ENCODE measurements at places on chromosomes 16 and 17. TPM values are rescaled to one million over a fixed set of nuclear protein-coding genes. Genes with fewer than 3 reads are reported as not detected.

DNA sequence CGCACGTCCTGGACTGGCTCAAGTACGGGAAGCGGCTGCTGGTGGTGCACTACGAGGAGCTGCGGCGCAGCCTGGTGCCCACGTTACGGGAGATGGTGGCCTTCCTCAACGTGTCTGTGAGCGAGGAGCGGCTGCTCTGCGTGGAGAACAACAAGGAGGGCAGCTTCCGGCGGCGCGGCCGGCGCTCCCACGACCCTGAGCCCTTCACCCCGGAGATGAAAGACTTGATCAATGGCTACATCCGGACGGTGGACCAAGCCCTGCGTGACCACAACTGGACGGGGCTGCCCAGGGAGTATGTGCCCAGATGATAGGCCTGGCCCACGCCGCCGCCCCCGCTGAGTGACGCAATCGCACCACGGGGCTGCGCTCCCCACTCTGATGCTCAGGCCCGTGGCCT lies 50.2 kb downstream of the WSCD1 start:
- H3K4me1 ChIP-seq = no peaks in the 10 kb centered on the region
- no peaks in the 10 kb centered on the region for H3K36me3 ChIP-seq
- DNase-seq = no peak
- H3K27ac ChIP-seq = no peak overlapping the region
- peaks cover 2% of the 10 kb centered on the region for H3K27me3 ChIP-seq

CIITA gene
- 12.0 TPM for total RNA-seq

GRCh38 chr16:4218202-4218601 lies 23.7 kb downstream of the SRL start:
- DNase-seq = no peak
- no peak overlapping the region for H3K27ac ChIP-seq
- no peaks in the 10 kb centered on the region for H3K36me3 ChIP-seq

GRCh38 chr17:58338841-58339754 lies 10.5 kb upstream of the TSPOAP1 start:
- no peaks in the 10 kb centered on the region for H3K27me3 ChIP-seq
- H3K4me3 ChIP-seq = peak overlapping the region; percentile 100
- H3K4me1 ChIP-seq = peaks cover 74% of the 10 kb centered on the region
- H3K36me3 ChIP-seq = peaks cover 36% of the 10 kb centered on the region
- DNase-seq = peak; percentile 71

DNA sequence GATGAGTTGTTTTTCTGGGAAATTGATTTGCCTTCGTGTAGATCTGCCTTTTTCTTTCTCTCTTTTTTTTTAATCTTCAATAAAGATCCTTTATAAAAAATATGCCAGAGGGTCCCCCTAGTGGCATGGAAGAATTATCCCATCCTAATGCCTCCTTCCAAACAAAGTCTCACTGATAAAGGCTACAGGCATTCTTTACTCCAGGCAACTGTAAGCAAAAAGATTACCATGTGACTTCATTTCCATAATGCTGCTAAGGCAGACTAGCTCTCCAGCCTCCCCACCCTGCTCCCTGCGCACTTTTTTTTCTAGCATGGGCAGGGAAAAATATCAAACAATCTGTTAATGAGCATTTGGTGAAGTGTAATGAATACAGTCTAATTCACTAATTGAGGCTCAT lies 220.2 kb upstream of the CDH8 start:
- H3K27ac ChIP-seq = no peak overlapping the region
- DNase-seq = no peak
- H3K4me1 ChIP-seq = no peaks in the 10 kb centered on the region
- no peaks in the 10 kb centered on the region for H3K36me3 ChIP-seq
- no peaks in the 10 kb centered on the region for H3K27me3 ChIP-seq

GRCh38 chr17:57051886-57052361 lies 33.1 kb upstream of the AKAP1 start:
- H3K27me3 ChIP-seq = peaks cover 34% of the 10 kb centered on the region
- H3K36me3 ChIP-seq = no peaks in the 10 kb centered on the region
- H3K4me1 ChIP-seq = peaks cover 17% of the 10 kb centered on the region
- H3K4me3 ChIP-seq = no peak overlapping the region
- peak overlapping the region; percentile 48 for H3K27ac ChIP-seq
- no peak for DNase-seq

- H3K27me3 ChIP-seq = peaks cover 14% of the 10 kb centered on the region
- no peak overlapping the region for H3K27ac ChIP-seq
- H3K36me3 ChIP-seq = no peaks in the 10 kb centered on the region
Observed at GRCh38 chr16:4200000-4200780, 41.7 kb downstream of the SRL start.

DNA sequence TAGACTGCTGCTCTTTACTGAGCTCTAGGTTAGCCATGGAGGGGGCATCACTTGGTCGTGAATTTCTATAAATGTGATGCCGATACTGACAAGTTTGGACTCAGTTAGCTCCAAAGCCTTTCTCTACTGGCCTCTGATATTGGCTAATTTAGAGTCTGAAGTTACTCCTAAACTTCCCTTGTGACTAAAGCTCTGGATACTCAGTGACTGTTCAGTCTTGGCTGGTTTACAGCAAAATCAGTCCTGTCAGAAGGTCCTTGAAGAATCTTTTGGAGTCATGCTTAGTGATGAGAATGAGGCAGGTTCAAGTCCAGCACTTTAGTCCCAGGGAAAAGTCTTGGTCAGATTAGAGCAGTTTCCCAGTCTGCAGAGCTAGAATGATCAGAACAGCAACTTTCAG lies 197.5 kb upstream of the HS3ST4 start:
- H3K27me3 ChIP-seq = peaks cover 3% of the 10 kb centered on the region
- no peaks in the 10 kb centered on the region for H3K36me3 ChIP-seq
- no peaks in the 10 kb centered on the region for H3K4me1 ChIP-seq
- DNase-seq = no peak

HCRT gene
- not detected for total RNA-seq

- H3K4me1 ChIP-seq = peaks cover under 1% of the 10 kb centered on the region
- H3K36me3 ChIP-seq = no peaks in the 10 kb centered on the region
- no peak for DNase-seq
Observed at GRCh38 chr16:47037396-47037745, 63.9 kb upstream of the DNAJA2 start.

GRCh38 chr17:62162898-62163297 lies 97.8 kb upstream of the MED13 start:
- H3K27ac ChIP-seq = no peak overlapping the region
- H3K4me3 ChIP-seq = no peak overlapping the region
- no peaks in the 10 kb centered on the region for H3K4me1 ChIP-seq

EXOC3L1 gene
- 0.34 TPM for total RNA-seq

ADCY7 gene
- total RNA-seq = 81.9 TPM

DNA sequence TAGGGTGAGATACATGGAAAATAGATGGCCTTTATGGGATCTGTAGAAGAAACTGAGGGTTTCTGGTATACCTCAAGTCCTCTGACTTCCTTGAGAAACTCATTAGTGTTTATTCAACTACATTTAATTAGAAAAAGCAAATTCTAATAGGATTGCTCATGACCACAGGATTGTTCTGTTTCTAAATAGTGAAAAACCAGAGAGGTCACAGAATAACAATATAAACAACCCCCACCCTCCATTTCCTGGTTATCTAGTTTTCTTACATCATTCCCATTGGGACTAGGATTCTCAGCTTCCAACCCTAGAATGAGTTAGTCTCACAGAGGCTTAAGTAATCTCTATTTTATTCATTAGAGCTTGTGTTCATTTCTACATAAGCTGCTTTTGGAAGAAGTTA lies 30.0 kb downstream of the SF3B3 start:
- H3K4me3 ChIP-seq = no peak overlapping the region
- H3K27me3 ChIP-seq = no peaks in the 10 kb centered on the region
- no peak for DNase-seq

DNA sequence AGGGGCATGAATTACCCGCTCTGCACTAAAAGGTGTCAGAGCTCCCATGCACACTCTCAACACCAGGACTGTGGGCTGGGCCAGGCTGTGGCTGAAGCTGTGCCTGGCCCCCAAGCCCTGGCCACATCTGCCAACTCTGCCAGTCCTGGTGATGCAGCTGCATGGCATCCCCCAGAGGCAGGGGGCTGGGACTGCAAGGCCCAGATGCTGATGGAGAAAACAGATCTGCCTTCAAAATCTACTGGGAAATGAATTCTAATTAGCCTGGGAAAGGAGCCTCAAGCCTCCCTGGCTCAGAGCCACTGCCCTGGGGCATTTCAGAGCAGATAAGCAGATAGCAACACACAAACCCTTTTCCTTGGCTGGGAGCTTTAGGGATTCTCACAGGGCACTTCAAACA lies 3.4 kb downstream of the CHST6 start:
- no peak for DNase-seq
- H3K27me3 ChIP-seq = peaks cover 26% of the 10 kb centered on the region
- H3K27ac ChIP-seq = no peak overlapping the region
- H3K4me3 ChIP-seq = no peak overlapping the region
- no peaks in the 10 kb centered on the region for H3K4me1 ChIP-seq

PRSS21 gene
- total RNA-seq = 9.2 TPM

DNA sequence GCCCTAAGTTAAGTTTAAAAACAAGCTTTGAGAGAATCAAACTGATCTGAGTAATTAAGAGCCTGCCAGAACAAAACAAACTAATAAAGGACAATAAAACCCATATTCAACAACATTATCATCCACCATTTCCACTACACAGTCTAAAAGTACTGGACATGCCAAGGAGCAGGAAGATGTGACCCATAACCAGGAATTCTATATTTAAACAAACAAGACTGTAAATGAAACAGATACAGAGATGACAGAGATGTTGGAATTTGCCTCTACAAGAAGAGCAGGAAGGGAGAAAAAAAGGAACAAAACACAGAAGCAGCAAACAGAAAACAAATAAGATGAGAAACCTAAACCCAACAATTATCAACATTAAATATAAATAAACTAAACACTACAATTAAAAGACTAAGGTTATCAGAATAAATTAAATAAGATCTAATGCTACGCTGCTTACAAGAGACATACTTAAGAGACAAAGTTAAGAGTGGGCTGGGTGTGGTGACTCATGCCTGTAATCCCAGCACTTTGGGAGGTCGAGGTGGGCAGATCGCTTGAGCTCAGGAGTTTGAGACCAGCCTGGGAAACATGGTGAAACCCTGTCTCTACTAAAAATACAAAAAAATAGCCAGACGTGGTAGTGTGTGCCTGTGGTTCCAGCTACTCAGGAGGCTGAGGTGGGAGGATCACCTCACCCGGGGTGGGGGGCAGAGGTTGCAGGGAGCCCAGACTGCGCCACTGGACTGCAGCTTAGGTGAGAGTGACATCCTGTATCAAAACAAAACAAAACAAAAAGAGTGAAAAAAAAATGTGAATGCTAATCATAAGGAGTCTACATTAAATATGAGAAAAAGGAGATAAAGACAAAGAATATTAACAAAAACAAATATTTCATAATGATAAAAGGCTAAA lies 50.6 kb downstream of the CREBBP start:
- no peaks in the 10 kb centered on the region for H3K27me3 ChIP-seq
- H3K4me3 ChIP-seq = no peak overlapping the region
- DNase-seq = no peak

DNA sequence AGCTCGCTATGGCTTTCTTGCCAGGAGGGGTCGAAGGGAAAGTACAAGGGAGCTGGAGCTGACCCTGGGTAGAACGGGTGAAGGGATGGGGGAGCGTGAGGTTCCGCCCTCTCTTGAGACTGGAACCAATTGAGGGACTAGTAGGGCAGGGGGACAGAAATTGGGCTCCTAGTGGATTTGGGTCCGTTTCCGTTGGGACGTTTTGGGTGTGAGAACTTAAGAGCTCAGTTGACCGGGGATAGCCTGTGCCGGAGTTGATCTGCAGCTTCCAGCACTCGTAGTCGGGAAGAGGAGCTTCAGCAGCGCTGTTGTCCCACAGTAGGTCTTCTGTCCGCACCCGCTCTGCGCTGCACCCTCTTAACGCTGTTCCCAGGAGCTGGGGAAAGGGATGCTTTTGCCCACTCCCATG lies 481 bp downstream of the CNTROB start:
- peaks cover 42% of the 10 kb centered on the region for H3K4me1 ChIP-seq
- no peaks in the 10 kb centered on the region for H3K27me3 ChIP-seq
- peak overlapping the region; percentile 99 for H3K4me3 ChIP-seq
- H3K27ac ChIP-seq = peak overlapping the region; percentile 99
- H3K36me3 ChIP-seq = peaks cover 22% of the 10 kb centered on the region
- peak; percentile 16 for DNase-seq

ASPHD1 gene
- total RNA-seq = 4.7 TPM

DNA sequence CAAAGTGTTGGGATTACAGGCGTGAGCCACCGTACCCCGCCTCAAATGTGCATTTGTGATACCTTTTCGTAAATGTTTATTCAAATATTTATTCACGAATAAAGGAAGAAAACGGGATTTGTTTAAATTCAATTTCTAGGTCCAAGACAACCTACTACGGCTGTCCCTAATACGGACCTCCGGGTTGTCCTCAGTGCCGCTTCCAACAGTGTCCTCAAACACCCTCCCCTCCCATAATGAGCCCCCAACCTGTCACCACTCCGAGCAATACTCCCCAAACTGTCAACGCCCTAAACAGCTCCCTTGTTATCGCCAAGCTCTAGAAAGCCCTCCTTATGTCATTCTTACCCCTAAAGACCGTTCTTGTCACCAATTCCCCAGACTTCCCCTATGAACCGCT lies 539 bp upstream of the GABARAPL2 start:
- peaks cover 5% of the 10 kb centered on the region for H3K27me3 ChIP-seq
- H3K4me3 ChIP-seq = peak overlapping the region; percentile 99
- H3K27ac ChIP-seq = peak overlapping the region; percentile 90

GRCh38 chr16:22677024-22677830 lies 136.7 kb upstream of the HS3ST2 start:
- H3K4me1 ChIP-seq = no peaks in the 10 kb centered on the region
- no peak overlapping the region for H3K27ac ChIP-seq
- DNase-seq = no peak
- no peaks in the 10 kb centered on the region for H3K27me3 ChIP-seq
- no peak overlapping the region for H3K4me3 ChIP-seq
- H3K36me3 ChIP-seq = no peaks in the 10 kb centered on the region

DNA sequence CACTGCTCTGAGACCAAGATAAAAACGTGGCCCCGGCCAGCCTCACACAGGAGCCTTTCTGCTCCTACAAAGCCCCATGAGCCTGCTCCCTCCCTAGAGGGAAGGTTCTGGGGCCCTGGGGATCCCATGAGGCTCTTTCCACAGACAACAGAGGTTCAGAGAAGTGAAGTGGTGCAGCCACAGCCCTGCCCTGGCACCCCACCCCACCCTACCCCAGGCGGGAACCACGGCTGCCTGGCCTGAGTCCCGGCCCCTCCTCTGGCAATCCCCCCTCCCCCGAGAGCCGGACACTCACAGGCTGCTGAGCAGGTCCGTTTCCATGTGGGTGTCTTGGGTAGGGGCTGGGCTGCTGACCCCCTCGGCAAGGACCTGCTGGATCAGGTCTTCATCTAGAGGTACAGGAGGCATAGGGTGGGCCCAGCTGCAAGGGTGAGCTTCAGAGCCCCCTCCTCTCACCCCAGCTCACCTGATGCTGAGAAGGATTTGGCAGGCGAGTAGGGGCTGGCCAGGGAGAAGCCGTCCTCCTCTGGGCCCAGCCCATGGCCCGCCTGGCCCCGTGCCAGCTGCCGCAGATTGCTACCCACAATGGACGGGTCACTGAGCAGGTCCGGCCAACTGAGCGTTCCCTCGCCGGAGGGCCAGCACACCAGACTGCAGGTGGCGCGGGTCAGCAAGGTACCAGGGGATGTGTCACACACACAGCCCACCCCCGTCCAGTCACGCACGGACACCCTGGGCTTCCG lies 38.7 kb downstream of the PKD1 start:
- no peak for DNase-seq
- no peaks in the 10 kb centered on the region for H3K27me3 ChIP-seq
- no peak overlapping the region for H3K27ac ChIP-seq
- no peak overlapping the region for H3K4me3 ChIP-seq
- no peaks in the 10 kb centered on the region for H3K4me1 ChIP-seq

STUB1 gene
- 94.0 TPM for total RNA-seq

TMEM219 gene
- total RNA-seq = 43.7 TPM

- H3K36me3 ChIP-seq = no peaks in the 10 kb centered on the region
- no peaks in the 10 kb centered on the region for H3K27me3 ChIP-seq
- peaks cover 10% of the 10 kb centered on the region for H3K4me1 ChIP-seq
- no peak overlapping the region for H3K27ac ChIP-seq
Observed at GRCh38 chr16:85592700-85593493, 20.2 kb upstream of the GSE1 start.
